Upper lobe of left lung (tissue), 6 donors: ENCODE measurements at places on chromosomes 1 and 21. TPM values are rescaled to one million over a fixed set of nuclear protein-coding genes. Genes with fewer than 3 reads are reported as not detected.

ASPM gene
- 1.2 TPM for total RNA-seq

NUAK2 gene
- 8.5 TPM for total RNA-seq

HYI gene
- 113 TPM for total RNA-seq

MRPS21 gene
- total RNA-seq, result 48.8 TPM

C1orf74 gene
- total RNA-seq, result 0.89 TPM

MYOG gene
- not detected for total RNA-seq

GJA8 gene
- total RNA-seq, result not detected

SPATA17 gene
- total RNA-seq, result 1.8 TPM

NPHS2 gene
- total RNA-seq, result not detected

FAM229A gene
- total RNA-seq, result 35.3 TPM

KPRP gene
- total RNA-seq, result not detected

TNFSF18 gene
- not detected for total RNA-seq

ELOVL1 gene
- total RNA-seq, result 99.7 TPM

ENO1 gene
- 616 TPM for total RNA-seq

- no peak for DNase-seq
- no peaks in the 10 kb centered on the region for H3K36me3 ChIP-seq
- H3K27me3 ChIP-seq, result no peaks in the 10 kb centered on the region
- H3K4me3 ChIP-seq, result no peak overlapping the region
- H3K4me1 ChIP-seq, result no peaks in the 10 kb centered on the region
Observed at GRCh38 chr1:96478228-96478627, 243.4 kb upstream of the PTBP2 start.

DNA sequence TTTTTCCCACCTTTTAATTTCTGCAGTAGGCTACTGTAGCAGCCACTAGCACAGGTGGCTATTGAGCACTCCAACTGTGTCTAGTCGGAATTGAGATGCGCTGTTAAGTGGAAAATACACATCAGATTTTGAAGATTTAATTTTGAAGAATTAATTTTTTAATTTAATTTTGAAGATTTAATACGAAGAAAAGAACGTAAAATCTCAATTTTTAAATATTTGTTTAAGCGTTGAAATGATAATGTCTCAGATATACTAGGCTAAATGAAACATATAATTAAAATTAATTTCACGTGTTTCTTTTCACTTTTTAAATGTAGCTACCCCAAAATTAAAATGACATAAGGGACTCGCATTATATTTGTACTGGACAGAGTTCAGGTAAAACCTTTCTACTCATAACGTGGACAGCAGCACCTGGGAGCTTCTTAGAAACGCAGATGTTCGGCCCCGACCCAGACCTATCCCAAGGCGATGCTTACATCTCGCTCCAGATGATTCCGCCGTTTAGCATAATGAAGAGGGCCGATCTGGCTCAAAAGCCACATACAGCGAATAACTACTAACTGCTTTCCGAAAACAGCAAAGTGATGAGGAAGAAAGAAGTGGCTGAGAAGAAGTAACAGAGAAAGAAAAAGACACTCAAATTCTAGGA lies 717 bp downstream of the CRYZL1 start:
- H3K36me3 ChIP-seq, result no peaks in the 10 kb centered on the region
- H3K27me3 ChIP-seq, result no peaks in the 10 kb centered on the region
- peak overlapping the region; percentile 98 for H3K4me3 ChIP-seq
- peak overlapping the region; percentile 85 for H3K27ac ChIP-seq
- no peak for DNase-seq

GRCh38 chr1:231983588-231984193 lies 357.1 kb downstream of the DISC1 start:
- no peaks in the 10 kb centered on the region for H3K36me3 ChIP-seq
- no peak overlapping the region for H3K4me3 ChIP-seq
- H3K4me1 ChIP-seq, result no peaks in the 10 kb centered on the region
- H3K27me3 ChIP-seq, result no peaks in the 10 kb centered on the region

- H3K27ac ChIP-seq, result no peak overlapping the region
- H3K4me1 ChIP-seq, result no peaks in the 10 kb centered on the region
- no peak for DNase-seq
- H3K4me3 ChIP-seq, result no peak overlapping the region
Observed at GRCh38 chr1:38486085-38486484, 373.5 kb downstream of the RRAGC start.

DNA sequence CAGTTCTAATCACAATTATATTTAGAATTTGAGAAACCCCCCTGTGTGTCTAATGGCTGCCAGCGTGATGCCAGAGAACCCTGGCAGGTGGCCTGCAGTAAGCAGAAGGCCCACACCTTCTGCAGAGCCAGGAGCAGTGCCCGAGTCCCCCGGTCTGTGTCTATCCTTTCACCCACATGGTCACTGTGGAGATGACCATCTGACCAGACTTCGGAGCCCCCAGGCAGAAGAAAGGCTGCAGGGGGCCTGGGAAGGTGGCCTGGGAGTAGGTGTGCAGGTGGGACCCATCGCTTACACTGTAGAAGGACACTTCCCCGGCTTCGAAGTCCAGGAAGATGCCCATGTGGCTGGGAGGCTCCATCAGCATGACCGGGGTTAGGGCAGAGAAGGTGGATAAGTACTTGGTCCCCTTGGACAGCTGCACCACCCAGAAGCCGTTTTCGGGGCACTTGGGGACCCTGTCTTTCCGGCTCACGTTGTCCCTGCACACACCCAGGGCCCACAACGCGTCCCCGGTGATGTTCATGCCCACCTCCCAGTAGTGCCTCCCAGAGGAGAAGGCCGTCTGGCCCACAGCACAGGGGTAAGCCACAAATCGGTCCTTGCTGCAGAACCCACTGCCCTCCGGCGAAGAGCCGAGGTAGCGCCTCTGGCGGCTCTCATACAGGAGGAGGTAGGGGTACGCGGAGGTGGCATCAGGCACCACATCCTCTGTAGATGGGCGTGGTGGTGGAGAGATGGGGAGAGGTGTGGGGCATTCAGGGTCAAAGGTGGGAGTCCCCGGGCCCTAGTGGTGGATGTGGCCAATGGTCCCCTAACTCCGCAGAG lies 1.6 kb upstream of the TRIM11 start:
- H3K27ac ChIP-seq, result no peak overlapping the region
- peak; percentile 57 for DNase-seq
- H3K4me3 ChIP-seq, result no peak overlapping the region
- peaks cover 43% of the 10 kb centered on the region for H3K4me1 ChIP-seq

DNA sequence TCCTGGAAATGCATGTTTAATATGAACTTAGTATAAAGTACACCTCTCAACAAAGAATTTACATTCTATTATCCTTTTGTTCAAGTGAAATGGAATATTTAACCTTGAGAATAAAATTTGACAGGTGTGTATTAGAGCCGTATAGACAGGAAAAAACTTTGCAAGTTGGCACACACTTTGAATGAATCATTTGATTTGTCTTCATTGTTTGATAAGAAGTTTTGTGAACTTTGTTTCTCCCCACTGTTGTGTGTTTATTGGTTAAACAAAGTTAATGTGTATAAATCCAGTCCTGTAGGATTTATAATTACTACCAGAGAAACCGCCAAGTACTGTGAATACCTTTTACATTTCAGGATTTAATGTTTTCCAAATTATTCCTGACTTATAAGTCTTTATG lies 2.0 kb downstream of the SYDE2 start:
- peaks cover 11% of the 10 kb centered on the region for H3K4me1 ChIP-seq
- no peak for DNase-seq
- H3K4me3 ChIP-seq, result peak overlapping the region; percentile 64
- H3K36me3 ChIP-seq, result no peaks in the 10 kb centered on the region
- H3K27me3 ChIP-seq, result no peaks in the 10 kb centered on the region
- no peak overlapping the region for H3K27ac ChIP-seq

GRCh38 chr21:43937891-43938309 lies 72.9 kb downstream of the AGPAT3 start:
- H3K4me3 ChIP-seq, result no peak overlapping the region
- H3K27ac ChIP-seq, result no peak overlapping the region
- no peaks in the 10 kb centered on the region for H3K27me3 ChIP-seq
- H3K36me3 ChIP-seq, result peaks cover 20% of the 10 kb centered on the region
- no peak for DNase-seq
- peaks cover 32% of the 10 kb centered on the region for H3K4me1 ChIP-seq

- no peaks in the 10 kb centered on the region for H3K27me3 ChIP-seq
- no peak overlapping the region for H3K4me3 ChIP-seq
- no peak overlapping the region for H3K27ac ChIP-seq
- H3K36me3 ChIP-seq, result no peaks in the 10 kb centered on the region
- no peak for DNase-seq
Observed at GRCh38 chr1:225544924-225545323, 108.0 kb downstream of the ENAH start.

GRCh38 chr1:172472495-172472894 lies 28.6 kb upstream of the PIGC start:
- no peaks in the 10 kb centered on the region for H3K27me3 ChIP-seq
- H3K27ac ChIP-seq, result no peak overlapping the region

DNA sequence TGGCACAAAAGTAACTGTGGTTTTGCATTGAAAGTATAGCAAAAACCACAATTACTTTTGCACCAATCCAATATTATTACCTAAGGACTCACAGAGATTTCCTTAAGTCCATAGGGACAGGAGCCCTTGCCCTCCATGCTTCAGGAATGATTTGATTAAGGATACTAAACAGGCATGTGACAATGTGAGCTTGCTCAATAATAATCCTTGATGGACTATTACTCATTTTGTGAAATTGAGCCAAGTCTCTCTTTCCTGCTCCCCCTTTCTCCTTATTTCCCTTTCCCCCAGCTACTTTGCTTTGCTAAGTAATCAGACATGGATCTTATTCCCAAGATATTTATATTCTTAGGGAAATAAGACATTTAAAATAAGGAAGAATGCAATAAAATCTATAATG lies 21.6 kb upstream of the RGL1 start:
- H3K4me1 ChIP-seq, result peaks cover 15% of the 10 kb centered on the region
- H3K27ac ChIP-seq, result no peak overlapping the region
- H3K4me3 ChIP-seq, result no peak overlapping the region
- DNase-seq, result no peak
- no peaks in the 10 kb centered on the region for H3K36me3 ChIP-seq
- no peaks in the 10 kb centered on the region for H3K27me3 ChIP-seq

- H3K27ac ChIP-seq, result no peak overlapping the region
- no peaks in the 10 kb centered on the region for H3K27me3 ChIP-seq
- no peaks in the 10 kb centered on the region for H3K4me1 ChIP-seq
- peak; percentile 33 for DNase-seq
- H3K36me3 ChIP-seq, result no peaks in the 10 kb centered on the region
- H3K4me3 ChIP-seq, result no peak overlapping the region
Observed at GRCh38 chr1:25658791-25659431, 42.3 kb downstream of the MAN1C1 start.

DNA sequence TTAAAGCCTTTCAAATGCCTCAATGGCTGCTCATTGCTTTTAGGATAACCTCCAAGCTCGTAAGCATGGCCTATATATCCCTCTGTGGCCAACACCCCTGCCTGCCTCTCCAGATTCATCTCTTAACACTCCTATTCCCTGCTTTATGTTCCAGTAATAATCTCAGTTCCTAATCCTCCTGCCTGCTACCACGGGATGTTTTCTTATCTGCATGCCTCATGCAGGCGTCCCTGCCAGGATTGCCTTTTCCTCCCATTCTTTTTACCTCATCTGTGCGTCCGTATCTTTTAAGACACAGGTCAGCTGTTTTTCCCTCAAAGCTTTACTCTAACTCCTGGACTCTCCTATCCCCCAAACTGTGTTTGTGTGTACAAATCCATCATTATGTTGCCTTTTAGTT lies 36.1 kb downstream of the ZBTB40 start:
- H3K27ac ChIP-seq, result no peak overlapping the region
- no peaks in the 10 kb centered on the region for H3K27me3 ChIP-seq
- H3K36me3 ChIP-seq, result peaks cover 14% of the 10 kb centered on the region

DNA sequence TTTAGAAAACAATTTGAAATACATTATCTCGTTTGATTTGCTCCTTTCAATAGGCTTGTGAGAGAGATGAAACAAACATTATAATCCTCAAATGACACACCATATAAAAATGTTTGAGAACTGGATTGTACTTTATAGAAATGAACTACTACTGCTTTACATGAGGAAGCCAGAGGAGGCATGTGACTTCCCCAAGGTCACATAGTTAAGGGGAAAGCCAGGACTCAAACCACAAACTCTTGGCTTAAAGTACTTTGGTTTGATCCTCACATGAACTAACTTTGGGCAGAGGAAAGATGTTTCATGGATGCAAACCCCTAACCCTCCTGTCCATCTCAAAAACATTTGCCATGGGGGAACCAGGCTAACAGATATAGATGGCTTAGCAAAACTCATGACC lies 4.7 kb downstream of the ARHGEF11 start:
- no peak overlapping the region for H3K4me3 ChIP-seq
- H3K4me1 ChIP-seq, result peaks cover 34% of the 10 kb centered on the region
- H3K36me3 ChIP-seq, result no peaks in the 10 kb centered on the region
- no peak for DNase-seq
- no peaks in the 10 kb centered on the region for H3K27me3 ChIP-seq
- H3K27ac ChIP-seq, result no peak overlapping the region

GRCh38 chr1:246527402-246528088 lies 20.5 kb upstream of the SMYD3 start:
- H3K4me1 ChIP-seq, result no peaks in the 10 kb centered on the region
- H3K27me3 ChIP-seq, result no peaks in the 10 kb centered on the region
- H3K4me3 ChIP-seq, result no peak overlapping the region
- H3K36me3 ChIP-seq, result no peaks in the 10 kb centered on the region
- H3K27ac ChIP-seq, result no peak overlapping the region

GRCh38 chr21:26137379-26138060 lies 33.0 kb downstream of the APP start:
- no peak overlapping the region for H3K27ac ChIP-seq
- DNase-seq, result no peak
- peaks cover 8% of the 10 kb centered on the region for H3K4me1 ChIP-seq
- H3K27me3 ChIP-seq, result no peaks in the 10 kb centered on the region
- H3K36me3 ChIP-seq, result no peaks in the 10 kb centered on the region

- no peaks in the 10 kb centered on the region for H3K36me3 ChIP-seq
- no peaks in the 10 kb centered on the region for H3K4me1 ChIP-seq
- no peaks in the 10 kb centered on the region for H3K27me3 ChIP-seq
- no peak overlapping the region for H3K4me3 ChIP-seq
- DNase-seq, result no peak
- H3K27ac ChIP-seq, result no peak overlapping the region
Observed at GRCh38 chr1:203088441-203088840, 2.6 kb upstream of the MYOG start.

GRCh38 chr21:33924766-33925100 lies 9.1 kb upstream of the ATP5PO start:
- no peaks in the 10 kb centered on the region for H3K4me1 ChIP-seq
- H3K27ac ChIP-seq, result no peak overlapping the region
- no peak for DNase-seq
- no peaks in the 10 kb centered on the region for H3K36me3 ChIP-seq
- no peaks in the 10 kb centered on the region for H3K27me3 ChIP-seq

GRCh38 chr1:243595527-243596210 lies 254.4 kb downstream of the AKT3 start:
- no peak for DNase-seq
- no peaks in the 10 kb centered on the region for H3K36me3 ChIP-seq
- peaks cover 2% of the 10 kb centered on the region for H3K4me1 ChIP-seq
- no peak overlapping the region for H3K27ac ChIP-seq
- H3K4me3 ChIP-seq, result no peak overlapping the region
